GM13976 (cell line): ENCODE measurements at places on chromosomes 12 and 14.

- DNase-seq, result no peak
Observed at GRCh38 chr12:7610006-7610405, 55.7 kb downstream of the APOBEC1 start.

- DNase-seq, result peak; percentile 48
Observed at GRCh38 chr14:44961151-44961553, 595 bp downstream of the KLHL28 start.

DNA sequence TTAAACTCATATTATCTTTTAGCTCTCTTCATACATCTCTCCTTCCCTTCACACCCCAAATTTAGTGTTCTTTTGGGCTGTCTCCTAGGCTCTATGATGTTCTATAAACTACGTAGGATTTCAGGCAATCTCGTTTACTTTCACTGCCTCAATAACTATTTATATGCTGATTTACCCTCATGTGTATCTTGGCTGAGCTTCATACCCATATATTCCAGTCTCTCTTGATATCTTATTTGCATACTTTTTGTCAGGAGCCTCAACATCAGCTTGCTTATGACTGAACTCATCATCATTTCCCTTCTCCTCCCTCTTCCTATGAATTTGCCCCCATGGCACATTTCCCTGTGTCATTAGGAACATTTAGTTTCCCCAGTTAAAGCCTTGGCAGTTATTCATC, 262.1 kb upstream of the FBXO33 start:
- DNase-seq, result no peak

- DNase-seq, result no peak
Observed at GRCh38 chr12:89593873-89594272, 68.0 kb upstream of the POC1B start.

DNA sequence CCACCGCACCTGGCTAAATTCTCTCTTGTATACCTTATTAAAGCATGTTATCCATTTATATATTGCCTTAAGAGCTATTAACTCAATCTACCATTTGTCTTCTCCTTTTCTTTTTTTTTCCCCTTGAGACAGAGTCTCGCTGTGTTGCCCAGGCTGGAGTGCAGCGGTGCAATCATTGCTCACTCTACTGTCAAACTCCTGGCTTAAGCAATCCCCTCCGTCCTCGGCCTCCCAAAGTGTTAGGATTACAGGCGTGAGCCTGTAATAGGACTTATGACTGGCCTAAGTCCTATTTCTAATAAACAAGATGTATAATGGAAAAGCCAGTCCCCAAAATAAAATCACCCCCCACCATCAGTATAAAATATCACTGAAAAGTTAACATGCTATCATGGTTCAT, 14.4 kb downstream of the SNX6 start:
- no peak for DNase-seq

- no peak for DNase-seq
Observed at GRCh38 chr12:111428728-111429175, 23.0 kb downstream of the SH2B3 start.

DNA sequence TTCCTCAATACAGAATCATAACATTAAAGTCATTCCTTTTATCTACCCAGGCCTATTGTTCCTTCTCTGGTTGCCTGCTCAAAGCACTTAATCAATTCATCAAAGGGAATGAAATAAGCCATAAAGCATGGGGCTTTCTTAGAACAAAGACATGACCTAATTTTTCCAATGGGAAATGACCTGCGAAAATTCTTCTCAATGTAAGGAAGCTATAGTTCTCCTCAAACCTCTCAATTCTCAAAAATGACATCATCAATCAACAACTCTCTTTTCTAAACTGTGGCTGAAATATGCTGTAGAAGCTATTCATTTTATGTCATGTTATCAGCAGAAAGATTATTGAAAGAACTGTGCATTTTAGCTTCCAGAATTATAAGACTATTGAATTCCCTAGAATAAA, 116.0 kb upstream of the PTPRR start:
- DNase-seq, result no peak

GRCh38 chr12:113088971-113089756, 32.6 kb downstream of the DTX1 start:
- peak; percentile 77 for DNase-seq

DNA sequence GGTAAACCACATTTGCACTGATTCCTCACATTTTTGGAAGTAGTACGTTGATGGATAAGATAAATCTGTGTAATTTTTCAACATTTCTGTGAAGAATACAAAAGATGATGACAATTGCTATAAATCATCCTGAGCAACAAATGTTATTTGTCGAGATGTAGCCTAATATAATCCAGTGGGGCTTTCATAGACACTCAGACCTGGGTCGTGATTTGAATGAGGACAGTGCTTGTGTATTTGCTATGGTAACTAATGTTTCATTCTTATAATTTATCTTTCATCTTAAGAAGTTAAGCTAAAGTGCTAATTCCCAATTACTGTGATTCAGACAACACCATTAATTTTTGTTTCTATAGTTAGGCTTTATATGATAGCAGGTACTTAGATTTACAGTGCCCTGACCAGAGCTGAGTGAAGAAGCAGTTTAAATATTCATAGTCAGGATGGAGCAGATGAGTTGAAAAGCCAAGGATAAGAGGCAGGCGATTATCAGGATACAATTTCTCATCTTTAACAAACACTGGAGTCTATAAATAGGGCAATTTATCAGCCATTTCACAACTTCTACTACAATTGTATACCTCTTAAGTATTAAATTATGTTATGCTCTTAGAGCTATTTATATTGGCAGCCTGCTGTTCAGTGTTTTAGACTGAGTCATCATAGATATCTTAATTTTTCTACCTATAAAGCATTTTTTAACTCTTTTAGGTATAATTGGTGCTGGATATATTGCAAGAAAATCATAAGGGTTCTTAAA, 359.9 kb downstream of the TRHDE start:
- no peak for DNase-seq

GRCh38 chr12:122031342-122032216, 9.9 kb downstream of the BCL7A start:
- DNase-seq, result peak; percentile 76

DNA sequence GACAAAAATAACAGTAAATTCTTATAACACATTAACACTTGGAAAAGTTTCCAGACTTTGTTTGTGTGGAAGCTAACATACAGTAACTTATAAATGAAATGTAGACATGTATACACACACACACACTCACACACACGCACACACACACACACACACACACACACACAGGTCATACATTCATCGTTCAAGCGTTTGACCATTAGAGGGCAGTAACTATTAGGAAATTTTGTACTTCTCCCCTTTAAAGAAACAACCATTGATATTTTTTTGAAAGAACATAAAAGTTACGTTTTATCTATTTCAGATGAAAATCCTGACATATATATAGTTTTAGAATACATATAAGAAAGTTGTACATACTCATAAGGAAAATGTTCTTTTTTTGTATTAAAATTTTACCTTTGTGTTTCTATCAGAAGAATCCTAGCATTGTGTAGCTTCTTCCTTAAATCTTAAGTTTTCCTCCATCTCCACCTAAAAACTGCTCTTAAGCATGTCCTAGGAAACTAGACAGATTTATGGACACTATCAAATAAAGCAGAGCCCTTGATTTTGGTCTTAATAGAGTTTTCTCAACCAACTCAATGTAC, 29.0 kb downstream of the PTPRQ start:
- DNase-seq, result peak; percentile 29

DNA sequence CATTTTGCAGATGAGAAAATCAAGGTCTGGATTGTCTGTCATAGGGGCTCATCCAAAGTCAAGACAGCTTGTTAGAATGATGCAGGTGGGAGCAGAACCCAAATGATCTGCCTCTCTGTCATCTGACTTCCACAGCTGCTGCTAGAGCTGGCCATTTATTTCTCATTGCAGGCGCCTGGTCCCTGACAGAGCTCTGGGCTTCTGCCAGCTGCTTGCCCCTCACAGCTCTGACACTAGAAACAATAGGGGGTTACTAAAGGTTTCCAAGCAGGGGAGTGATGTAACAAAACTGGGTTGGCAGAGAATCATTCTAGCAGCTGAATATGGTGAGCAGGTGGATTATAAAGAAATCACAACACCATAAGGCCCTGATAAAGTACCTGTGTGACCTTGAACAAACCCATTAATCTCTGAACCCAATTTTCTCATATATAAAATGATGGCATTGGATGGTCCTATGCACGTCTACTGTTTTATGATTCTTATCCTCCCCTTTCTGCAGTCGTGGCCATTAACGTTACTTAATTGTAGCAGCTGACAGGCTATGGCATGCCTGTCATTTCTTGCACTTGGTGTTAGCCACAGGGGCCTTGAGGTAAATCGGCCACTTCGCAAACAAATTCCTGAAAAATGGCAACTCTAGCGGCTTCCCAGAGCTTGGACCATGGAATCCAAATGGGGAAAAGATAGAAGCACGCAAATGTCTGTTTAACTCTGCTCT, 134.6 kb downstream of the RMST start:
- DNase-seq, result no peak
